ENCODE measurements at places on chromosomes 3 and 15.

GRCh38 chr15:97259943-97260342 lies 700.6 kb upstream of the ARRDC4 start:
- DNase-seq, result peak; percentile 14

DNA sequence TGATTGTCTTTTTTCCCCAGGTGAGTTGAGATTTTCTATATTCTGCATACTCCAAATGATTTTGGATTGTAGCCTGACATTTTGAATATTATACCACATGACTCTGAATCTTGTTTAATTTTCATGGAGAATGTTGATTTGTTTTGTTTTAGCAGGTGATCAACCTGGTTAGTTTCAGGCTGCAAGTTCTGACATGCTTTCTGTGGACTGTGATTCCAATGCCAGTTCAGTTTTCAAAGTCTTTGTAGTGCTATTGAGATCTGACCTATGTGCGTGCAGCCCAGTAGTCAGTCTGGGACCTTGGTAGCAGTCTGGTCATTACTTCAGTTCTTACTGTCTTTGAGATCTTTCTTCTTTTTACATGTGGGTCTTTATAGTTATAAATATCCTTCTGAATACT lies 18.6 kb upstream of the MTMR10 start:
- no peak for DNase-seq

DNA sequence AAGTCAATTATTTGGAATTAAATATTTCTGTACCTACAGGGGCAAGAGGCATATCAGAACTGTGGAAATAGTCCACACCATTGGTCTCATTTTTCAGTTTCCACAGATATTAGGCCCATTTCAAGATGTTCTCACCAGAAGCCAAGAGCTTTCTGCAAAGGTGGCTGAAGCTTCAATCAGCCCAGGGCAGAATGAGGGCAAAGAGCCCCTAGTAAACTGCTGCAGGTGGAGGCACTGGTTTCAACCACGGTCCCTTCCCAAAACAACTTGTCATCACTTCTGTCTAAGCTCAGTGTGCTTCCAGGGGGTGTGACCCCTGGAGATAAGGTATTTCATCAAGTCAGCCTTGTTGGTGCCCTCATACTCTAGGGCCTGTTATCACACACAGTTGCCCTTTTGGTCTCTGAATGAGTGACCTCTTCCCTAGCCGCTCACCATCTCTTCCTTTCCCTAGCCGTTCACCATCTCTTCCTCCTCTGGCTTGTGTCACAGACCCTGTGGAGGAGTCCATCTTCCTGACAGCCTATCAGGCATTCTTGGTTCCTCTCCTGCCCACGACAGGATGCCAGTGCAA lies 21.2 kb downstream of the IL17RD start:
- no peak for DNase-seq

- peak; percentile 42 for DNase-seq
Measured at GRCh38 chr15:62777671-62778070, 264.9 kb upstream of the TPM1 start.

DNA sequence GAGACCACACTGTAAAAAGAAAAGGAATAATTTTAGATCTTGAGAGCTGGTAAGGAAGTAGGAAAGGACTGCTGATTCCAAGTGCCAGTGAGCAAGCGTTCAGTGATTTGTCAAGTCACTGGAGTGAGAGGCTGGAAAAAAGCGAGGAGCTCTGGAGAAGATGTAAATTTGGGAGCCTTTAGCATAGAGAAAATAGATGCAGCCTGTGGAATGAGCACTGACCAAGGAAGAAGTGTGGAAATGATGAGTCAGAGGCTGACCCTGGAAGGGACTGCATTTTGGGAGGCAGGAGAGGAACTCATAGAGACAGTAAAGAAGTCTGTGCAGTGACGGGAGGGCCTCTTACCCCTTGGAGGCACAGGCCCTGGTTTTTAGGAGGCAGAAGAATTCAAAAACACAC lies 17.1 kb upstream of the ABTB1 start:
- DNase-seq, result no peak

DNA sequence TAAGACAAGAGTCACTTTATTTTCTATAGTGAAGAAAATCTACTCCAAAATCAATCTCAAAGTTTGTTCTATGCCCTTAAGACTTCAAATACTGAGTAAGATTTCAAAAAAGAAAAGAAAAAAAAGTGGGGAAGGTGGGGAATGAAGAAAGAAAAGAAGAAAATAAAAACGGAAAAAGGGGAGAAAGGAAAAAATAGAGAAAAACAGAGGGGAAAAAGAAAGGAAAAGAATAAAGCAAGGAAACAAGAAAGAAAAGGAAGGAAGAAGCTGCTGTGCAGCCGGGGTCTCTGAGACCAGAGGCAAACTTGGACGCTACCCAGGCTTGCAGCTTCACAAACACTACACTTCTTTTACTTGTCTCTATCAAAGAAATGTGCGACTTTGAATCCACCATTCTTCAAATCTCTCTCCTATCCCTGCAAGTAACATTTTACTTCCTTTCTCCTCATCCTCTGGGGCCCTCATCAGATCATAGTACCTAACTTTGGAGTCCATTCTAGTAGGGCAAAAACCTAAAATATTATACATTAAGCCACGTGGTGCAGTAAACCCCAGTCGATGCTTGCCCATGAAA lies 279.8 kb downstream of the FOXP1 start:
- no peak for DNase-seq

DNA sequence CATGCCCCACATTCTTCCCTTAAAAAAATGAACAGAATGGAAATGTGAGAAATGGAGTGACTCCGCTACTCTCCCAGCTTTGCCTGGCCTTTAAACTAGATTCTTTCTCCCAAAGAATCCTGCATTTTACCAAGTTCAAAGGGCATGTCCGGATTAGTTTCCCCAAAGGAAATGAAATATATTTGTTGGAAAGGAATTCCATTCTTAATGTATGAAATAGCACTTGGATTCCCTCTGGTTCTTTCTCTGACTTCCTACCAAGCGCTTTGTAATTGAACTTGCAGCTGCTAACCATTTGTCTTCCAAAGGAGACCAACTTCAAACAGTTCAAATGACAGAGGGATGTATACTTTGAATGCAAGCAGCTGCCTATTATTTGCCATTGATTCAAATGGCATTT lies 18.9 kb downstream of the MAP2K1 start:
- DNase-seq, result no peak

DNA sequence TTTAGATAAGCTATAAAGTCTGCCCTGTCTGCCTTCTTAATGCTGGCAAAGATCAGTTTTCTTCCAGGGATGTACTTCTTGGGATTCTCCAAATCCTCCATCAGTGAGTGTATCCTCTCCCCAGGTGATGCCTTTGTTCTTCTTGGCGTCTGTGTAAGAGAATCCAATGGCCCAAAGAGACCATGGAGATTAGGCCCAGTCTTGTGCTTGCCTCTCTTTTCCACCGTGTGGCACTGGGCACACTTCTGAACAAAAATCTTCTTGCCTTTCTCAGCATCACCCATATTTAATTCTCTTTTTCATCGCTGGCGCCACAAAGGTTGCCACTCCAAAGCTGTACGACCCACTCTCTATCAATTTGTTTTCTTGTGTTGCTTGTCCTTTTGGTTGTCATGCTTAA lies 32.2 kb upstream of the TAMM41 start:
- DNase-seq, result no peak

GRCh38 chr3:119609301-119609700 lies 11.6 kb downstream of the PLA1A start:
- DNase-seq, result no peak

Measured in Daoy (cell line).